DMS79 treated with DMSO at 0.1 percent for 48 hours (cell line): ENCODE measurements at places on chromosomes 3 and 15.
A peak's percentile ranks its signal among the peaks of the same experiment; 100 is the strongest.

GRCh38 chr3:160163229-160163878 is 61.9 kb upstream of the C3orf80 start:
- DNase-seq = peak; percentile 35

GRCh38 chr3:4575381-4575780 is 82.2 kb downstream of the ITPR1 start:
- no peak for DNase-seq

DNA sequence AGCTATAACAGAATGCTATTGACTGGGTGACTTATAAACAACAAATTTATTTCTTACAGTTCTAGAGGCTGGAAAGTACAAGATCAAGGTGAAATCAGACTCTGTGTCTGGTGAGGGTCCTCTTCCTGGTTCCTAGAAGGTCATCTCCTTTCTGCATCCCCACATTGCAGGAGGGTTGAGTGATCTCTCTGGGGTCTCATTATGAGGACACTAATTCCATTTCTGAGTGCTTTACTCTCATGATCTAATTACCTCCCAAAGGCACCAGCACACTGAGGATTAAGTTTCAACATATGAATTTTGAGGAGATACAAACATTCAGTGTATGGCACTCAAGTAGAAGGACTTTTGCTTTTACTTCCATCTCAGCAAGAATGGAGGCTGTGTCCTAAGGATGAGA is 534.1 kb upstream of the KCNMB2 start:
- DNase-seq = no peak

- DNase-seq = no peak
Measured at GRCh38 chr15:101129851-101130380, 121.9 kb downstream of the CHSY1 start.

GRCh38 chr3:155308831-155309230 is 15.3 kb upstream of the STRIT1 start:
- no peak for DNase-seq
